CD4-positive, alpha-beta T cell treated with Interleukin-4 for 1 hour (primary cell): ENCODE measurements at places on chromosomes 11 and 22.

GRCh38 chr22:50564289-50564688 is 1.6 kb upstream of the SYCE3 start:
- DNase-seq, result no peak

- no peak for DNase-seq
Observed at GRCh38 chr11:329886-330253, 9.2 kb upstream of the IFITM3 start.

GRCh38 chr11:111298413-111299100 is at the start of gene POU2AF3:
Gene POU2AF3 (plus strand): TSS chr11:111298546. CDS start chr11:111298582, 36 bp downstream.
- no peak for DNase-seq

DNA sequence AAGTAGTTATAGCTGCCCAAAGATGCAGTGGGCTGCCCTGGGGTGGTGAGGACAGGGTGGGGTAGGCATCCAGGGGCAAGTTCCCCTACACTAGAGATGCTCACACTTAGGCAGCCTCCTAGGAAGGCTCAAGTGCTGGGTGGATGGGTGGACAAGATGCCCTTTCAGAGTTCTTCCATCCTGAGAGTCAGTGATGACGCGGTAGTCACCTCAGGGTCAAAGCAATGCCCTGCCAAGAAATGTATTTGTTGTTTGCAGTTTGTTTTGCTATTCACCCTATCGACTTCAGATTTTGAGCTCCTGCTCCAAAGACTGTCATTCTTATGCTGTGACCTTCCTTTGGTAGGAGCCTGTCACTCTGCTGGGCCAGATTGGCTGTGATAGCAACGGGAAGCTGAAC is 18.9 kb downstream of the POLA2 start:
- DNase-seq, result no peak

DNA sequence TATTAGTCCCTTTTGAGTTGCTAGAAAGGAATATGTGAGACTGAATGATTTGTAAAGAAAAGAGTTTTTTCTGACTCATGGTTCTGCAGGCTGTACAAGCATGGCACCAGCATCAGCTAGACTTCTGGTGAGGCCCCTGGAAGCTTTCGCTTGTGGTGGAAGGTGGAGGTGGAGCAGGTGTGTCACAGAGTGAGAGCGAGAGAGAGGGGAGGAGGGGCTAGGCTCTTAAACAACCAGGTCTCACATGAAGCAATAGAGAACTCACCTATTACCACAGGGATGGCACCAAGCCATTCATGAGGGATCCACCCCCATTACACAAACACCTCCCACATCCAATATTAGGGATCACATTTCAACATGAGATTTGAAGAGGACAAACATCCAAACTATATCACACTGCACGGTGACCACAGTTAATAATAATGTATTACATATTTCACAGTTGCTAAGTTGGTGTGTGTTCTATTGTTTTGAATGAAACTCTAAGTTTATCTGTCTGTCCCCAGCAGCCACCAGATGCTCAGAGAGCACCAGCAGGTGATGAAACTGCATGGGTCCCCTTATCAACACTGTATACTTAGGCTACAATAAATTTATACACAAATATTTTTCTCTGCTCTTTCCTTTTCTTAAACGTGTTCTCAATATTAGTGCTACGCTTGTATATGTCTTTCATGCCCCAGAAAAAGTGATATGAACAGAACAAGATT is 14.1 kb downstream of the ZFP91 start:
- DNase-seq, result no peak

- no peak for DNase-seq
Observed at GRCh38 chr22:42622061-42622710, 7.5 kb upstream of the POLDIP3 start.

DNA sequence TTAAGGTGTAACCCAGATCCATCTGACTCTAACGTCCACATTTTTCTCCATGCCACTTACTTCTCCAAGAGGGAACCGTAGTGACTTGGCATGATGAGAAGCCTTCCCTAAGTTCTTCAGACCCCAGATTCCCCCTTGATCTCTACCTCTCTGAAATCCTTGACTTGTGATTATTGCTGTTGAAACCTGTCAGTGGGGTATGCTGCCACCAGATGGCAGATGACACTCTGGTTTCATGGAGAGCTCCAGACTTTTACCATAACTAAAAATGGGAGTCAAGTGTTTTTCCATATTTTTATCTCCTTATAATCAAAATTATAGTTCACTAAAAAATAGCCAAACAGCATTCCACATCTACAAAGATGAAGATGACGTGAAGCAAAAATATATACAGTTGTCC is 504.2 kb downstream of the SOX6 start:
- no peak for DNase-seq

GRCh38 chr22:38126928-38127668 is 16.6 kb upstream of the BAIAP2L2 start:
- no peak for DNase-seq

- DNase-seq, result no peak
Observed at GRCh38 chr11:15493921-15494620, 379.3 kb downstream of the INSC start.

DNA sequence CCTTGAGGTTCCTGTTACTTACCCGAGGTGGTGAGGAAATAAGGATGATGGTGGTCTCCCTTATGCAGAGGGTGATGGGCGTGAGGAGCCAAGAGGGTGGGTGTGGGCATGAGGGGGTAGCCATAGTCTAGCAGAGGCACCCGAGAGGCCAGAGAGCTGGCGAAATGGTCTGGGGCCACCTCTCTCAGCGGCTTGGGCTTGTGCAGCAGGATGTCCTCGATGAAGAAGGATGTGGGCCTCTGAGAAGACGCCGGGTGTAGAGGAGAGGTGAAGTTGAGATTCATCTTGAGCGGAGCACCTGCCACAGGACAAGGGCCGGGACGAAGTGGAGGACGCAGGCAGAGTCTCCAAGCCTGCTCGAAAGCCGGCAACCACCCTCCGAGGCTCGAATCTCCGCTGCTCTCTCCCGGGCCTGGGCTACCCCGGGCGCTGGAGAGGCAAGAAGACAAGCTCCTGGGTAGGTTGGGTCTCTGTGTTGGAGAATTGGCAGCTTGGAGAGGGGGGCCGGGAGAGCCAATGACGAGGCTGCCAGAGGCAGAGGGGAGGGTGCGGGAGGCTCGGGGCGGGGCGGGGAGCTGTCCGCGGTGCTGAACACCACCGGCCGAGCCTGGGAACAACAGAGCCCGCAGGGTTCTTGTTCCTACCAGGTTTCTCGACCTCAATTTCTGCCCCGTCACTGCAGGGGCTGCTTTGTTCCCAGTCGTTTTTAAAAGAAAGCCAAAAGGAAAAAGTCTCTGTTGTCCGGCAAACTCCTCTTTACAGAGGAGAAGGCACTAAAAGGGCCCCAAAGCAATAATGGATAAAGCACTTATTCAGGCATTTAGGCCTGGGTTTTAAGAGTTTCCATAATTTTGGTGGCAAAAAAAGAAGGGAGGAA is at the start of gene BSX:
Gene BSX (minus strand): TSS at position 447 of the 877 bp plus-strand sequence. CDS start 163 bp downstream, at position 284.
- DNase-seq, result peak; percentile 15

DNA sequence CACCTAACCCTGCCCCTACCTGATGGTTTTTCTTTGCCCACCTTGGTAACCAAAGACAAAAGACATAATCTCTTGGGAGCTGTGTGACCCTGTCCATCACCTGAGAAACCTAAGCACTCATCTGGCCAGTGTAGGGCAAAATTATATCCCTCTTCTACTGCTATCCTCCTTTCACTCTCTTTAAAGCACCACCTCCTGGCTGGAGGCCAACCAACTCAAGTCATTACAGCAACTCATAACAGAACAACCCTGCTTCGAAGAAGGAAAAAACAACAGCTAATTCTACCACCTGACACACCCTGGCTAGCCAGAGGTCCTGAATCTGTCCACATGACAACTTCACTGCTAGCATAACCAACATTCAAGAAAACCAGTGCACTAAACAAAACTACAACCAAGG is 45.5 kb downstream of the GAS2 start:
- DNase-seq, result no peak

DNA sequence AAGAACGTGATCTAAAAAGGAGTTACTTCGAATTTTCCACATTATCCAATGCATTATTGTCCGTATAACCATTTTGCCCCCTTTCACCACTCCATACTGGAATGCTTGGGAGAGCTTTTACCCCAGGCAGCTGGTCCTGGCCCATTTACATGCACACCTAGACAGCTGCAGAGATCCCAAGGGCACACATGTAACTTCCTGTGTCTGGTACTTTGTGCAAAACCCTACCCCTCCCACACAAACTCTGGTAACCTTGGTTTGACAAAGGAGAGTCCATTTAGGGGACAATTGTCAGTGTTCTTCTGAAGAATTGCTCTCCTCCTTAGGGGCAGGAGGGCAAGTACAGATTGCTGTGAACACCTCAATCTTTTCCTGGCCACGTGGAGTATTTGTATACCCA is 57.3 kb upstream of the SORL1 start:
- DNase-seq, result no peak

GRCh38 chr11:6844356-6844755 is 1.1 kb upstream of the OR10A5 start:
- no peak for DNase-seq

DNA sequence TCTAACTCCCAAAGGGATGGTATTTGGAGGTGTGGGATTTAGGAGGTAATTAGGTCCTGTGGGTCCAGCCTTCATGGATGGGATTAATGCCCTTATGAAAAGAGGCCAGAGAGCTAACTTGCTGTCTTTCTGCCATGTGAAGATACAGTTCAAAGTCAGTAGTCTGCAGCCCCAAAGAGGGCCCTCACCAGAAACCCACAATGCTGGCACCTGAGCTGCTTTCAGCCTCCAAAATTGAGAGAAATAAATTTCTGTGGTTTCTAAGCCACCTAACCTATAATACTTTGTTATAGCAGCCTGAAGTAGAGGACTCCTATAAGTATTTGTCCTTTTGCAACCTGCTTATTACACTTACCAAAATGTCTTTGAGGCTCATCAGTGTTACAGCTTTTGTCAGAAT is 16.2 kb downstream of the ATM start:
- peak; percentile 51 for DNase-seq

GRCh38 chr11:1435820-1436467 is 46.2 kb downstream of the BRSK2 start:
- no peak for DNase-seq

DNA sequence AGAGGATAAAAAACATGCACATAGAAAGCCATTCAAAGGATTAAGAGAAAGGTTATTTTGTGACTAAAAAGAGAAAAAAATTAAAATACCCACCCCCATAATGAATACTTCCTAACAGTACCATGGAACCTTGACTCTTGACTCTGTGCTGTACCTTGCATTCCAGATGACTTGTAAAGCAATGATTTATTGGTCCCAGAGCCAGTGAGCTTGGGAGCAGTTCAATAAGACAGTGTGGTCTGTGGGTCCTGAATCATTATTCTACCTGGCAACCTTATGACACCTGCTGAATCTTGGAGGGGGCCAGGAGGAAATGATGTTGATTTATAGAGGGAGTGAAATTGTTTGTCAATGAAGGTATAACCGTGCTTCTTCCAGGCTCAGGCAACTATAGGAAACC is 34.2 kb upstream of the PAX6 start:
- DNase-seq, result no peak
